ENCODE measurements at places on chromosomes 7 and 10.

- no peak for DNase-seq
Observed at GRCh38 chr10:118926903-118927302, 102.6 kb upstream of the NANOS1 start.

DNA sequence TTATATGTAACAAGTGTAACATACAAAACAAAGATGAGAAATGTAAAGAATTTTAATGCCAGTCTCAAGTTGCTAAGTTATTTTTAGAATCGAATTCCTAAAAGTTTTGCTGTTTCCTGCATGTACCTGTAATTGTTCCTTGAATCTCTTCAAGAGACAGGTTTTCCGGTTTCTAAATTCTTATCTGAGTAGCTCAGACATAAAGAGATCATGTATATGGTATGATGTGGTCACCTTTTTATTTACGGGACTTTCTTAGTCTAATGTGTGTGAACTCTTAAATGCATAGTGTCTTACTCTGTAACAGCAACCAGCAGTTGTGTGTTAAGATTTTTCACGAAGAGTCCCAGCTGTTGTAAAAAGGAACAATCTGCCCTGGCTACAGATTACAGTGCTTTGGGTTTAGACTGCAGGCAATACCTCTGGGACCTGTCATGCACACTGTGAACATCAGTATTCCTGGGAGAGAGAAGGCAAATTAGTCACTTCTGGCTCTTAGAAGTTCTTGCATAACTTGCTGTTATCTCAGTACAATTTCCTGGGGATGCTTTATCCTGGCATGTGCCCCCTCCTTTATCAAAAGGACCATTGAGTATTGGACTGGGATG is 263.4 kb downstream of the BICC1 start:
- DNase-seq = no peak

GRCh38 chr10:130941886-130942285 is 369.6 kb downstream of the TCERG1L start:
- DNase-seq = no peak

DNA sequence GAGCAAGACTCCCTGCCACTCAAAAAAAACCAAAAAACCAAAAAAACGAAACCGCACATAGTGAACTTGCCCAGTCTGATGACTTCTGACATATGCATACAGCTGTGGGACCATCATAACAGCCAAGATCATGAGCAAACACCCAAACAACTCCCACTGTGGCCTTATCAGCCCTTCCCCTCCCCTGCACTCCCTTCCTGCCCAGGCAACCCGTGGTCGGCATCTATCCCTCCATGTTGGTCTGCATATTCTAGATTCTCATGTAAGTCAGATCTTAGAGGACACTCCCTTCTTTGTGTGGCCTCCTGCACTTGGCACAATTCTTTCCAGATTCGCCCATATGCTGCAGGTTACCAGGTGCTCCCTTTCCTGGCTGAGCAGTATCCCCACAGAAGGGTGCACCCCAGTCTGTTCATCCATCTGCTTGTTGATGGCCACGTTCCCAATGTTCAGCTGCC is 72.8 kb downstream of the GNA12 start:
- DNase-seq = no peak

DNA sequence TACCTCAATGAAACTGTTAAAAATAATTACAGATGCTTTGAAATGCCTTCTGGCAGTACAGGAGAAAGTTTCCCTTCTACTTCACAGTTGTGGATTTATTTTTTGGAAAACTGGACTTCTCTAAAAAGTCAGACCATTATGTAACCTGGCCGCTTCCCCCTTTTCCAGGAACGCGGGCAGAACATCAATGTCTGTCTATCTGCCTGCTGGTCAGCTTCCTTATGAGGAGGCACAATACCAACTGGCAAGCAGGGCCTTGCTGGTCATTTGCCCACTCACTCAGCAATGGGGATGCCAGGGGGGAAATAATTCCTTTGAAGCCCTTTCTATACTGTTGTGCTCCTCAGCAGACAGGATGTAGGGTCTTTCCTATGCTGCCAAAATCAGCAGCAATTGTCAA is 22.5 kb upstream of the ADRB1 start:
- no peak for DNase-seq

DNA sequence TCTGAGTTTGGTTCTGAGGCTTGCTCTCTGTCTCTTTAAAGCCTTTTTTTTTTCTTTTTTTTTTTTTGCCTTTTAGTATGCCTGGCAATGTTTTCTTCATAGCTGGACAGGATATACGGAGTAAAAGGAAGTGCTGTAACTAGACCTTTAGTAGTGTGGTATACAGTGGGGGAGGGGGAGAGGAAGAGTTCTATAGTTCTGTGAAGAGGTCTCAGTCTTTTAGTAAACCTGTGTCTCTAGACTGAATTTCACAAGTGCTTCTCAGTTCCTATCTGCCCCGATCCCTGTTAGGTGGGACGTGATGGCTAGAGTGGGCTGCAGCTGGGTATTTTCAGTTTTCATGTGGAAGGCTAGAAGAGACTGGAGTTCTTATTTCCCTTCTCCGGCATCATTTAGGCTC is 3.1 kb upstream of the ABCC2 start:
- no peak for DNase-seq

DNA sequence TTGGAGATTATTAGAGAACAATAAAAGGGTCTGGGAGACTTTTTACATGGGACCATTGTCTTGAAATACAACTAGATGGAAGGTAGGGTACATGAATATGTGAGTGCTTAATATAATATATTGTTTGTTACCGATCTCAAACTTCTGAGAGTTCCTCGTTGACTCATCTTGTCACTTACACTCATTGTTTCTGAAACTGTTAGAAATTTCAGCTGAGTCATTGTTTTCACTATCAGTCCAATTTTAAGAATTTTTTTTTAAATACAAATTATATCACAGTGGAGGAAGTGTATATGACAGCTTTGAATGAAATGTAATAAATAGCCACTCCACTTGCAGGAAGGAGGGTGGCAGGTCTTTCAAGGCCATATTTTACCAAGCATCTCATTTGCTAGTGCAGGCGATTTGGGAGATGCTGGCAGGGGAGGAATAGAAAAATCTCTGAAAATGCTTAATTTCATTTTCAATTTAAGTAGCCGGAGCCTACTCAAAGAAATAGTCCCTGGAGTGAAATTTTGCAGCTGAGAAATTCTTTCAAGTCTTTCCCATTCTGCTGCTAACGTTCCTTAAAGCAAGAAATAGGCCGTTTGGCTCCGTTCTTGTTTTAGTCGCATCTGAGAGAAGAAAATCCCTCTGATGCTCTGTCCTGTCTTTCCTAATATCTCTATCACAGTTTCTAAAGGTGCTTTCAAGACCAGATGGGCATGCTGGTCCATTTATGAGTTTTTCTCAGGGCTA is 1404.2 kb upstream of the CELF2 start:
- DNase-seq = no peak

DNA sequence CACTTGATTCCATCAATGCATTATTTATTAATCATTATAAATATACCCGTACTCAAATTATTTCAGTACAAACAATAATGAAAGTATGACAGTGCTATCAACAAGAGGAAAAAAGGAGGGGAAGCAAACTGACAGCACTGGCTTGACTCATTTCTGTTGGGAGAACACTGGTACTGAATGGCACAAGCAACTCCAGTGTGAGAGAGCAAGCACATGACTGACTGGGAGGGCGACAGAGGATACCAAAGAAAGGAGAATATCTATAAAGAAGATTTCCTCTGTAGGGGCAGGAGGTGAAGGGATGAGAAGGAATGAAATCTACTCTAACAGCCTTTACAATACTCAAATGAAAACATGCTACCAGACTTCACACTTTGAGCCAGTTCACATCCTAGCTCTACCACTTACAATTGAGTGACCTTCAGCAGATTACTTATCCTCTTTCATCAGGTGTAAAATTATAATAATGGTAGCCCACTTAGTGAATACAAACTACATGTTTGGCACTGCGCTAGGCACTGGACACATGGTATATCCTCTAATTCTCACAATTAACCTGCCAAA is 1.5 kb downstream of the USP54 start:
- DNase-seq = no peak

DNA sequence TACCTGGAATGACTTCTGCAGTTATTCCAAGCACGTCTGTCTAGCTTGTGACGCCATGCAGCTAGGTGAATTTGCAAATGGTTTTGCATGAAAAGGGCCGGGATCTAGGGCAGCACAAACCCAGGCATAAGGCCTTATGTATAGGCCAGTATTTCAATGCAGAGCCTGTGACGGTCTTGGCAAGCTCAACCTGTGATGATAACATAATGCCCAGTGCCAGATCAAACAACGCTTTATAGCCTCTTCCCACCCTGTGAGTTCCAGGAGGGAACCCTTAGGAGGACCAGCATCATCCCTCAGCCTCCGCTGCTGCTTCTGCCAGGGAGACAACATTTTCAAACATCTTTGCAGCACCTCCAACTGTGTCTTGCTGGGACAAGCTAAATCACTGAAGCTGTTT is 390.7 kb downstream of the INHBA start:
- no peak for DNase-seq

GRCh38 chr10:100349672-100350071 is 2.6 kb downstream of the SCD start:
- DNase-seq = no peak

DNA sequence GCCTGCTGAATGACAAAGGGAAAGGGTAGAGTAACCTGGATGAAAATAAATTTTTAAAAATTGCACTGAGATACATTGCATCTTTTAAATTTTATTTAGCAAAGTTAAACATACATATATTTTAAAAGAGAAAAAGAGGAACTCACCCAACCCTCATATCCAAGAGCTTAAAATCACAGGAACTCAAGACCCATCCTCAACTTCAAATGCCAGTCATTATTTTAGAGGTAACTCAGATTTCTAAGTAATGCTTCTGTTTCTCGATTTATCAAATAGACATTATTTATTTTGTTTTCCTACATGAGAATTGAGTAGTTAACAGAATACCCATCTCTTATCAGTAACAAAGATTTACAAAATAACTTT is 32.4 kb upstream of the KMT2E start:
- no peak for DNase-seq

GRCh38 chr7:41696323-41696916 is 6.5 kb downstream of the INHBA start:
- peak; percentile 76 for DNase-seq

DNA sequence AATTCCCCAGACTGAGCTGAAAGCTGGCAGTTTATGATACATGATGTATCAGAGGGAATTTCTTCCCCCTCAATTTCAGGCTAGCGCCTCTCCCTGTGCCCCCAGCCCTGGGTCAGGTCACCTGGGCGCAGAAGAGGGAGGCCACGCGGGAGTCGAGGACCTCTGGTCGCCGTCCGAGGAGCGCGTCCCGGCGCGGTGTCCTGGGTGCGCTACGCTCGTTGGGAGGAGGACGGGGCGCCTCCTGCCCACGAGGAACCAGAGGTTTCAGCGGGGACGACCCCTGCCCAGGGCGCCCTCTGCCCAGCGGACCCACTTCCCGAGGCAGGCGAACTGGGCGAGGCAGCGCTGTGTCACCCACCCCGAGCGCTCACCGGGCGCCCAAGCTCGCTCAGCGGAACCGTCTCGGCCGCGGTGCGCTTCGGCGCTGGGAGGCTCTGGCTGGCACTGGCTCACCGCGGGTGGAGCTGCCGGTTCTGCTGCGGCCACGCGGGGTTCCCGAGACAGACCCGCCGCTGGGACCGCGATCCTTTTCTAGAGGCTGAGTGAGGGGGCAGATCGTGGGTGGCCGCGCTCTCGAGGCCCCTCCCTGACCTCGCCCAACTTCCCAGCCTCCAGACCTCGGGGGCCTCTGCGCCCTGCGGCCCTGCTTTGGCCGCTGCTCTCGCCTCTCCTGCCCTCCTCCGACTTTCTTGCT is at the start of gene FAM237B:
Gene FAM237B (minus strand): TSS at position 504 of the 694 bp plus-strand sequence. CDS start 1,556 bp downstream, outside the sequence.
- no peak for DNase-seq

DNA sequence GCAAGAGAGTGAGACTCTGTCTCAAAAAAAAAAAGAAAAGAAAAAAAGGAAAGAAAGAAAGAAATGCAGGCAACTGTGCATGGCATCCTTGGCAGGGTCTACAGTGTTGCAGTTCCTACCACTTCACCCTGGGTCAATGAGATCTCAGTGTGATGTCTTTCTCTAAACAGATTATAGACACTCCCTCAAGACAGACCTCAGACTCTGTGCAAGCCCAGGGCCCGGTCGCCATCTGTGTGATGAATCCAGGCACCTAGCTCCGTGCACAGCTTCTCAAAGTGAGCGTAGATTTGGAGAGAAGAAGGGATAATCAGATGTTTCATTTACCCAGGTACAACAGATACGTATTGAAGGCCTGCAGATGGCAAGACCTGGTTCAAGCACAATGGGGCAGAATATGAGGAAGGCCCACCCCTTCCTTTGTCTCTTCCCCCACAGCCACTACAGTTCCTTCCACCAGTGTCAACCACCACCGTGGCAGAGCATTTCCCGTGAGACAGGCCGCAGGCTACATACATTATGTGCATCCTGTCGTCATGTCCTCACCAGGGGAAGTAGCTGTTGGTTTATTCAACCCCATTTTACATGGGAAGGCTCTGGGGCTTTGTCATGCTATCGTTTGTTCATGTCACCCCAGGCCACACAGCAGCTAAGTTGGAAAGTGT is 471.7 kb upstream of the GALNT17 start:
- DNase-seq = no peak

DNA sequence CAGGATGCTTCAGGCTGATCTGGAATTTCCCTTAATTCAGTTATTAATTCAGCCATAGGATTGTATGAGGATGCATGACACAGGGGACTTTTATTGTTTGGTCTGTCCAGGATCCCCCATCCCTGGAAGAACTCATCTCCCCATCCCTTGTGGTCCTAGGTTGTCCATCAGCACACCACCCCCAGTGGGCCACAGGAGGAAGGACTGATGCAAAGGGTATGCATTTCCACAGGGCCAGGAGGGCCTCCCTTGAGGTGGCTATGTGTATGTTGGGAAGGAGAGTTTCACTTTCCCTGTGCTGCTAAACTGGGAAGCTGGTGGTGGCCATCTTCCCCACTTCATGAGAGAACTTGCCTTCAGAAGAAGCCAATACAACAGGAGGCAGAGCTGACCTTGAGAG is 44.6 kb upstream of the GRB10 start:
- DNase-seq = no peak

DNA sequence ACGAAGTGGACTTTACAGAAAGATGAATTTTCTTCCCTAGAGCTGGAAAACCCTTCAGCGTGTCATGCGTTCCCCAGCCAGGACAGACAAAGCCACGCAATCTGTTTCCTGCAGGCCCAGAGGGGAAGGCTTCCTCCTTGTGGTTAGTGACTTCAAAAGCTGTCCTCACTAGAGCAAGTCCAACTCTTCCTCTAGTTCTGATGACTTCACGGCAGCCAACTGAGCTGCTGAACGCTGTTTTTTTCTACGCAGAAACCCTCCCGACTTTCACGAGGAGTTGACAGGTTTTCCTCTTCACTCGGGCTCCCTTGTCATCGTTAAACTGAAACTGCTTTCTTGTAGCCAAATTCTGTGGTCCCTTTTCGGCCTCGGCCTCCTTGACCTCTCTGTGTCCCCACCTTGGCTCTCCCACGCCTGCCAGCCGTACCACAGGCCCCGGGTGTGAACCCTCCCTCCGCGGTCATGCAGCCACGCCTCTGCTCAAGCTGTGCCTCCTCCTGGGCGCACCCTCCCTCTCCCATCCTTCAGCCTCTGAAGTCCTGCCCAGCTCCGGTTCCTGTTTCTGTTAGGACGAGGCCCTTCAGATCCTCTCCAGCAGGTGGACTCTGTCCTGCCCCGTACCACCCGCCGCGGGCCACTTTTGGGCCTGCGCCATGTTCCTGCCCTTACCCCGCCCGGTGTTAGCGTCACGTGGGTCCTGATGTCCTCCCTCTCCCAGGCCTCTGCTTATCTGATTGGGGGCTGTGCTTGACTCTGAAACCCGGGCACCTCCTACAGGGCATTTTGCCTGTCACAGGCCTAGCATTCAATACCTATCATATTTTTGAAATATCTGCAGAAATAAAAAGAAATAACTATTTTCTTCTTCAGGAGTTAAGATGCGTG is 39.3 kb downstream of the CUX1 start:
- peak; percentile 91 for DNase-seq
